Epithelial cell of proximal tubule (primary cell): ENCODE measurements at places on chromosomes 5 and 9.

- no peak for DNase-seq
Observed at GRCh38 chr5:67963789-67964519, 251.6 kb upstream of the PIK3R1 start.

DNA sequence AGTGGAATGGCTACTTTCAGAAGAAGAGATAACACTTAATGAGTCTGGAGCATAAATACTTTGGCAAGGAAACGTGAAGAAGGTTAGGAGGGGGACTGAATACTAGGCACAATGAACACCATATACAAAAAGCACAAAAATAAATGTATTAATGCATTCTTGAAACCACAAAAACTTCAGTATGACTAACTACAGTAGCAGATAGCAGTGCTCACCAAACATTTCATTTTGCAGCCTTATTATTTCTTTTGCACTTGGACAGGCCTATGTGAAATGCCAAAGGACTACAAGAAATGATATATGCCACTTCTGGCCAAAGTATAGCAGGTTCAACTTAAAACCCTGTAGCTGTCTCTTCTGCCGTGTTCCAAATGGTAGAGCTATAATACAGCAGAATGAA lies 26.3 kb downstream of the UBQLN1 start:
- DNase-seq, result no peak

DNA sequence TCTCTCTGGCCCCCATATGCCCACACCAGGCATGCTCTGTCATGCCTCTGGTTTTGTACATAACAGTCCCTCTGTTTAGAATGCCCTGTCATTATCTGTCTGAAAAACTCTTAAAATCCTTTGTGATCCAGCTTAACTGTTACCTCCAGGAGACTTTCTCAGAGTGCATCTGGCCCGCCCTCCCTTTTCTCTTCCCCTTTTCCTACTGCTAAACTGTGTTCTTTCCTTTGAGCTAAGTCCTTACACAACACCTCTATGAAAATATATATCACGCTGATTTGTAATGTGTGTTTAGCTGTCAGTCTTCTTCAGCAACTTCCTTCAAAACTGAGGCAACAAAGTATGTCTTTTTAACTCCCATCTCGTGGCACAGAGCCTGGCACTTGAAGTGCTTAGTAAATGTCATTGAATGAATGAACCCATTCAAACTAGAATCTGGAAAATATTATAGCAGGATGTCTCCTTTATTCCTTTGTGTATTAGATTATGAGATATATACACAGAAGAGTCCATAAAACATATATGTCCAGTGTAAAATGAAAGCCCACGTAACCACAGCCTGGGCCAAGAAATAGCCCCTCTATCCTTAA lies 166.2 kb upstream of the KLF9 start:
- no peak for DNase-seq

GRCh38 chr5:112083623-112084022 lies 326.6 kb upstream of the NREP start:
- no peak for DNase-seq

DNA sequence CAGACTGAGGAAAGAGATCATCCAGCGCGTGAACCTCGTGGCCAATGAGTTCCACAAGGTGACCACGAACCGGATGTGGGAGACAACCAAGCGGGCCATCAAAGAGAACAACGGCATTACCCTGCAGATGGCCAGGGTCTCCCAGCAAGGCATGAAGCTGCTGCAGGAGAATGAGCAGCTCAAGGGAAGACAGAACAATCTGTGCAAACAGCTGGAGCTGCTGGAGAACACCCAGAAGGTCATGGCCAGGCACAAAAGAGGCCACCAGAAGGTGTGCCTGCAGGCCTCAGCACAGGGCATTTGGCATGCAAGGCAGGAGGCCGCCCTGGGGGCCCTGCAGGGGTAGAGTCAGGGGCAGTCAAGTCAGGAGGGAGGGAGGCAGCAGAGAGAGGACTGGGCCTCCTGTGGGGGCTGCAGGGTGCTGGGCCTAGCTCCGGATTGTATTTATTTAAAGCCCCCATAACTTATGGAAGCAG lies 4.2 kb downstream of the PTRH1 start:
- no peak for DNase-seq

DNA sequence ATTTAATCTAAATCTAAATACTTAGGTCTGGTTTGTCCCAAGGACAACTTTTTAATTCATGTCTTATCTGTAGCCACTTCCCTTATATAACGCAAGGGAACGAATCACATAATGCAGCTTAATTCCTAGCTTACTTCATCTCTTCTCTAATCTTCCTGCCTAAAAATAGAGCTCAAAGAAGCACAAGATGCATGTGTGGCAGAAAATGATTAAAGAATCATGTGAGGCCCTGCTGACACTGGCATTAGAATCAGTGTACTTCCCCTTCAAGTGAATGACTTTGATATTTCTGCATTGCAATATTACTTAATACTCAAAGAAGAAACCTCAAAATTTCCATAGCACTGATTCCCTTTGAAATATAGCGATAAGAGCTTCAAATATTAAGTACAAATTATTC lies 317.9 kb upstream of the FTMT start:
- no peak for DNase-seq

DNA sequence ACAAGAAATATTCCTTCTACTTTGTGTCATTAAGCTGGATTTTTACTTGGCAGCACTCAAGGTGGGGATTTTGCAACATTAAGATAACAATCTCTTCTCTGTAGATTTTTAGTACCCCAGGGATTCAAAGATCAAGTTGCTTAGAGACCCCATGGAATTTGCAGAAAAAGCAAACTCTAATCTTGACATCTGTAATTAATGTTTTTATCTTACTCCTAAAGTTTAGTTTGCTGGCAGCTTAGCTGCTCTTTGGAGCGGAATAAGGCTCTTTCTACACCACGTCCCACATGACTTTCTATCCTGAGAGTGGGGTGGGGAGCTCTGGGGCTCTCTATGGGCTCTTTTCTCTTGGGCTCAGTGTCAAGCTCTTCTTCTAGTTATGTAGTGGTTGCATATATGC lies 21.7 kb upstream of the SPDL1 start:
- no peak for DNase-seq

DNA sequence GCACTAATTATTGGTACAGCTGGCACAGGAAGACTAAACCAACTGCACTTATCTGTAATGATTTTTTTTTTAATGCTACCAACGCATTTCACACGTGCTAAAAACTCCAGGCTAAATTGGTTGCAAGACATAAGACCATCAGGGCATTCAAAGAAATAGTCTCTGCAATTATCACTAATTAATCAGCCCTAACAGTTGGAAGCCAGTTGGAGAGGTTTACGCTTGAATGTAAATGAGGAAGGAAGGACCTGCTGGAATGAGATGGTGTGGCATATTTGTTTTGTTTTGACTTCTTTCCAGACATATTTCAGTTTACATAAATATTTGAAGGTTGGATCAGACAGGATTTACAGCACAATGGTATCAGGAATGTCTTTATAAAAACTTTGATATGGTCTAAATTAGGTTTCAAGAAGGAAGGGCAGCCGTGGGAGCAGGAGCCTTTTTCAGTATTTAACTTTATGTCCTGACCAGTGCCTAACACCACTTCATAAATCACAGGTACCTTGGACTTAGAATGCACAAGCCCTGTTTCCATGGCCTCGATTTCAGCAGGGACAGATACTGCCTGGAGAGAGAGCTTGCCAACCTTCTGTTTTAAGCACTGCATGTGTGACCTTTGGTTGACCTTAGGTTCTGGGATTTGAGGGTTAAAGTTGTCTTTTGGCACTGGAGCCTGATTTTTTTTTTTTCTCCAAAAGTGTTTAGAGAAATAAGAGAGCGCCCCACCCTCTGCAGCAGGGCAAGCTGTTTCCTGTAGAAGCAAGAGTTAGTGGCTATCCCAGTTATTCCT lies 199.8 kb upstream of the MAP3K1 start:
- no peak for DNase-seq

DNA sequence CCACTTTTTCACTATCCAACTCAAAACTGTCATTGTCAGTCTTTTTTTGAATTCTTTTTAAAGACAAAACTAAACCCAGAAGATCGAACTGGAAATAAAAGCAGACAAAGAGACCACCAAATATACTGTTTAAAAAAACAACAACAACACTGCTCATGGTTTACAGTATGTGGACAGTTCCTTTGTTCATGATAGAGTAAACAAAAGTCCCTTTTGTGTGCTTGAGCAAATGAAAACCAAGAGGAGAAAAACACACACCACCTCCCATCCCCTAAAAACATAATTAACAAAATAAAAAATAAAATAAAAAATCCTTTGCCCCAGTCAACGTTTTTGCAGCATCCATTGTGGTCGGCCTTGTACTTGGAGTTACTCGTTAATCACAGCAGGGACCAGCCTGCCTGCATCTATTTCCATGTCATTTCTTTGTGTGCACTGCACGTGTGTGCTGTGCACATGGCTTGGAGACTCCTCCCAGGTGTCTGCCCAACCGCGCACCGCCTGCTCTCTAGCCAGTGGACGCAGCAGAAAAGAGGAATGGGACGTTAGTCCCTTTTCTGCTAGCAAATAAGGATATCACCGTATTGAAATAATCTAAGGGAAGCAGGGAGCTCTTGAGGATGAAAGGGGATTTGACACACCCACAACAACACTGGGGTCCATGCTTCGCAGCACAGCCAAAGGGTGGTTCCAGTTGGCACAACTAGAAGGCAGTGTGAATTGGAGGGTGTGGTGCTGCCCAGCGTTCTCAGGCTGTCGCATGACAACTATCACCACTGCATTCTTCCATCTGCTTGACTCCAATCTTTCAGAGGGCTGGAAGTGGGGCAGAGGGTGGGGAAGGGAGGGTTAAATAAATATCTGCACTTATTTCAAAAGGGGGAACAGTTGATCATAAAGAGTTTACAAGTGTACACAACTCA lies 130.0 kb downstream of the SEMA6A start:
- DNase-seq, result no peak

- no peak for DNase-seq
Observed at GRCh38 chr5:161034451-161034850, 182.4 kb upstream of the ATP10B start.

- DNase-seq, result no peak
Observed at GRCh38 chr5:175059687-175060211, 335.4 kb downstream of the MSX2 start.

DNA sequence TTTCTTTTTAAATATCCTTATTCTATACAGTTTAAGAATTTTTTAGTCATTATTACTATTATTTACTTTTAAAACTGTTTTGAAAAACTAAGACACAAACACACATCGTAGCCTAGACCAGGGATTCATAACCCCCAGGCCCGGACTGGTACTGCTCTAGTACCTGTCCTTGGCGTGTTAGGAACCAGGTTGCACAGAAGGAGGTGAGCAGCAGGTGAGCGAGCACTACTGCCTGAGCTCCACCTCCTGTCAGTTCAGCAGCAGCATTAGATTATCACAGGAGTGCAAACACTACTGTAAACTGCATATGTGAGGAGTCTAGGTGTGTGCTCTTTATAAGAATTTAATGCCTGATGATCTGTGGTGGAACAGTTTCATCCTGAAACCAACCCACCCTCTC lies 357.0 kb downstream of the PTPRD start:
- DNase-seq, result no peak

DNA sequence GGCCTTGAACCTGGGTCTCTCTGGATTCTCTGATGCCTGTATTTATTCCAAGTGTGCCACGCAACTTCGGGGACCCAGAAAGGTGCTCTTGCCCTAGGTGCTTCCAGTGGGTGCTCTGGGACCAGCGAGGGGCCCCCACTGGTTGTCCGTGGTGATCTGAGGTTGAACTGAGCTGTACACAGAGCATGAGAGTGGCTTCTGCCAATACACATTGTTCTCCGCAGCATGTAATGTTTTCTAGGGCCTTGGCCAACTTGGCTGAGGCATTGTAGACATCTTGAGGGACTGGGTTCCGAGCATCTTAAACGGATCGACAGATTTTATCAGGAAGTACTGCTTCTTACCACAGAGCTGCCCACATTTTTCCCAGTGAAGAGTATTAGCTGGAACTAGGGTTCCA lies 117.9 kb downstream of the MTX3 start:
- DNase-seq, result no peak

DNA sequence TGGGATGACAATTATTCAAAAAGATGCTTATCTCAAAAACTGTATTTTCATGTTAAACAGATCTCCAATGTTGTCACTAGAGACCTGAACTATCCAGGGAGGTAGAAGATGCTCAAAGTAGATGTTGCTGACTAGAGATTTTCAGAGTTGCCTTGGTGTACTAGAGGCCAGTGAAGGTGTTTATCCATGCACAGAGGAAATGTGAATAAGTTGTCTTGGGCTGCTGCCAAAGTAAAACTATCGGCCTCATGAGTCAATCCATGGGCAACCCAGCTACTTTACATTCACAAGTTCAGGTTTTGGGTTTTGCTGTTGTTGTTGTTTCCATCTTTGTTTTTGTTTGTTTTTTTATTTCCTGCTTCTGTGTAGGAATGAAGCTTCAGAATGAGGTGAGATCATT lies 141.1 kb upstream of the RANBP3L start:
- DNase-seq, result no peak

GRCh38 chr5:38329132-38329715 lies 70.9 kb downstream of the EGFLAM start:
- peak; percentile 72 for DNase-seq

GRCh38 chr9:20598367-20598766 lies 23.9 kb downstream of the MLLT3 start:
- no peak for DNase-seq

DNA sequence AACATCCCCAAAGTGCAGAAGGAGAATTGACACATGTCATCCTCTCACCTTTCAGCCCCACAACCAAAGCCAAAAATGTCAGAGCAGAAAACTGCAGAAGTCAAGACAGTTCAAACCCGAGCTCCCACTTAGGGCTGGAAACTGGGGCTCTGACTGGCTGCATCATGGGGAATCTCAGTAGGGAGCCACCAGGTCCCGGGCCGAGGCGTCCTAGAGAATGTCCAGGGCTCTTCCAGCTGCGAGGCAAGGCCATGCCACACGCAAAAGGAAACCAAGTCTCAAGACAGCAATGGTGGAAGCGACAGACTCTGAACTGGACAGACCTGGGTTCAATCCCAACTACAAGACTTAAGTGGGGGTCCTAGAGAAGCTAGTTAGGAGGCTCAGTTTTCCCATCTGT lies 13.8 kb downstream of the SH3PXD2B start:
- DNase-seq, result no peak

DNA sequence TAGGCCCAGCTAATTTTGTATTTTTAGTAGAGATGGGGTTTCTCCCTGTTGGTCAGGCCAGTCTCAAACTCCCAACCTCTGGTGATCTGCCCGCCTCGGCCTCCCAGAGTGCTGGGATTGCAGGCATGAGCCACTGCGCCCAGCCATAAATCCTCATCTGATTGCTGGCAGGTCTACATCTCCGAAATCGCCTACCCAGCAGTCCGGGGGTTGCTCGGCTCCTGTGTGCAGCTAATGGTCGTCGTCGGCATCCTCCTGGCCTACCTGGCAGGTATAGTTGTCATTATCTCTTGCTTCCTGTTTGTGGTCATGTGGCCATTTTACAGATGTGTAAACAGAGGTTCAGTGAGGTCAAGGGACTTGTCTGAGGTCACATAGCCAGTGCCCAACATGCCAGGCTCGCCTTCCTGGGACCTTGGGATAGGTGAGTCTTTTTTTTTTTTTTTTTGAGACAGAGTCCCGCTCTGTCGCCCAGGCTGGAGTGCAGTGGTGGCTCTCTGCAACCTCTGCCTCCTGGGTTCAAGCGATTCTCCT lies 2.8 kb downstream of the SLC2A8 start:
- no peak for DNase-seq

GRCh38 chr5:116381201-116381600 lies 193.4 kb downstream of the SEMA6A start:
- no peak for DNase-seq
